ENCODE measurements at places on chromosomes 4 and X. TPM values are rescaled to one million over a fixed set of nuclear protein-coding genes. Genes with fewer than 3 reads are reported as not detected.
A peak's percentile ranks its signal among the peaks of the same experiment; 100 is the strongest.

GRCh38 chr4:67922697-67923096 is 38.9 kb upstream of the TMPRSS11D start:
- no peak for DNase-seq
- no peak overlapping the region for H3K27ac ChIP-seq
- H3K27me3 ChIP-seq: no peaks in the 10 kb centered on the region
- no peak overlapping the region for H3K4me3 ChIP-seq
- H3K4me1 ChIP-seq: no peaks in the 10 kb centered on the region

GRCh38 chr4:8725071-8725841 is 132.7 kb downstream of the CPZ start:
- H3K4me3 ChIP-seq: no peak overlapping the region
- H3K4me1 ChIP-seq: no peaks in the 10 kb centered on the region
- peaks cover 33% of the 10 kb centered on the region for H3K27me3 ChIP-seq
- peak; percentile 32 for DNase-seq

GRCh38 chr4:168805341-168805740 is 204.7 kb downstream of the CBR4 start:
- H3K36me3 ChIP-seq: no peaks in the 10 kb centered on the region
- no peak overlapping the region for H3K4me3 ChIP-seq
- H3K27me3 ChIP-seq: no peaks in the 10 kb centered on the region
- H3K4me1 ChIP-seq: peaks cover 4% of the 10 kb centered on the region
- H3K27ac ChIP-seq: no peak overlapping the region
- no peak for DNase-seq

DNA sequence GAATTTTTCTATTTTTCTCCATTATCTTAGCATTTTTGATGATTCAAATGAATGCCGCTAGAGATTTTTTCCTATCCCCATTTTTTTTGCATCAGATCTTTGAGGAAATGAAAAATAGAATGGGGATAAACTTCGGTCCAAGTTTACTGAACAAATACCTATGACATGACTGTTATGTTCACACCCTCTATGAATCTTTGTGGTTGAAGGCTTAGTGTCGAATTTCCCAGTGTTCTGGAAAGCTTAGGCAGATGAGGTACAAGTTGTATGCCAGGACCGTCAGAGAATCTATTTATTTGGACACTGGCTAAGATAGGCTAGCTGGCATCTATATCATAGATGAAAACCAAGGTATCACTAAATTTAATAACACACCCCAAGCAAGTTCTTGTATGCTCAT is 123.4 kb downstream of the SPCS3 start:
- no peak for DNase-seq
- H3K4me1 ChIP-seq: no peaks in the 10 kb centered on the region
- no peaks in the 10 kb centered on the region for H3K36me3 ChIP-seq

GRCh38 chr4:41598580-41598979 is 60.6 kb downstream of the LIMCH1 start:
- no peak for DNase-seq
- no peak overlapping the region for H3K27ac ChIP-seq
- no peak overlapping the region for H3K4me3 ChIP-seq
- H3K27me3 ChIP-seq: no peaks in the 10 kb centered on the region

GRCh38 chr4:78162342-78162741 is 105.2 kb downstream of the FRAS1 start:
- H3K27ac ChIP-seq: no peak overlapping the region
- no peaks in the 10 kb centered on the region for H3K27me3 ChIP-seq
- H3K4me3 ChIP-seq: no peak overlapping the region

Gene COL4A5
- 26.0 TPM for total RNA-seq

Gene SORBS2
- total RNA-seq: 49.3 TPM

Gene HGFAC
- 1.0 TPM for total RNA-seq

Gene ARMCX1
- total RNA-seq: 18.8 TPM

Gene PTPN13
- 77.2 TPM for total RNA-seq
